ENCODE measurements at places on chromosomes 5 and 9. TPM values are rescaled to one million over a fixed set of nuclear protein-coding genes. Genes with fewer than 3 reads are reported as not detected.
A peak's percentile ranks its signal among the peaks of the same experiment; 100 is the strongest.

GRCh38 chr9:116701940-116702642 lies 15.0 kb downstream of the TRIM32 start:
- no peak for DNase-seq

- no peak for DNase-seq
These were observed 56.1 kb upstream of the MAST4 start for GRCh38 chr5:66540078-66540477.

GRCh38 chr5:167147879-167148278 lies 1143.6 kb upstream of the WWC1 start:
- no peak for DNase-seq

DNA sequence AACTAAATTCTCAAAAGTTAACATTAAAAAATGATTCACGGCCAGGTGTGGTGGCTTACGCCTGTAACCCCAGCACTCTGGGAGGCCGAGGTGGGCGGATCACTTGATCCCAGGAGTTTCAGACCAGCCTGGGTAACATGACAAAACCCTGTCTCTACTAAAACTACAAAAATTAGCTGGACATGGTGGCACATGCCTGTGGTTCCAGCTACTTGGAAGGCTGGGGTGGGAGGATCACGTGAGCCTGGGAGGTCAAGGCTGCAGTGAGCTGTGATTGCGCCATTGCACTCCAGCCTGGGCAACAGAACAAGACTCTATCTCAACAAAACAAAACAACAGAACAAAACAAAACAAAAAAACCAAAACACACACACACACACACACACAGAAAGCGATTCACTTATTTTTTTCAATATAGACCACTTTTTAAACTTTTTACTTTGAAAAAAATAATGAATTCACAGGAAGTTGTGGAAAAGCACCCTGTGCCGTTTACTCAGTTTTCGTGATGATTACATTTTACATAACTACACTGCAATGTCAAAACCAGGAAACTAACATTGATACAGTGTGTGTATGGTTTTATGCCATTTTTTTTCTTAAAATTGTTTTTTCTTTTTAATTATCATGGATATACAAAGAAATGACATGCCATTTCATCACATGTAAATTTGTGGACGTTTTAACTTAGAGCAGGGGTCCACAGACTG lies 73.7 kb downstream of the TENT4A start:
- no peak for DNase-seq

GRCh38 chr9:128713411-128713780 lies 10.5 kb downstream of the ZDHHC12 start:
- DNase-seq = no peak

DNA sequence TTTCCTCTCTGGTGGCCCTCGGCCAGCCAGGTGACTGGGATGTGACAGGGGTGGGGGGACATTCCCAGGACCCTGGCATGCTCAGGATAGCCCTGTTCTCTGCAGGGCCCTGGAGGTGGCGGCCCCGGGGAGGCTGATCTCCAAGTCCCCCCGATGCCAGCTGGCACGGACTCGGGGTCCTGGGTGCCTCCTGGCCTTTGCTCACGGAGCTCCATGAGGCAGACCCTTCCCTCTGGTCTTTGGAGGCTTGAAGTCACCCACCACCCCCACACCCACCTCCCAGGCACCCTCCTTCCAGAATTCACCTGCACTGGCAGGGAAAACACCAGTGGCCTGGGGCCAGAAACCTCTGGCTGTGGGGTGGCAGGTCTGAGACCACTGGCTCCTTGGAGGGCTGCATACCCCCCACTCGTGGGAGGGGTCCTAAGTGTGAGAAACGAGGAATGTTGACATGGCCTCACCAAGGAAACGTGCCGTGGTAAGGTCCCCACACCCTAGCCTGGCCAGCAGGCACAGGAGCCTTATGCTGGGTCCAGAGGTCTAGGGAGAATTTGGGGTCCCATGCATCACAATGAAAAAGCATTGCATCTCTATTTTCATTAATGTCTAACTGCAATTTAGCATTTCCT lies 130.8 kb upstream of the FAM120A start:
- no peak for DNase-seq

DNA sequence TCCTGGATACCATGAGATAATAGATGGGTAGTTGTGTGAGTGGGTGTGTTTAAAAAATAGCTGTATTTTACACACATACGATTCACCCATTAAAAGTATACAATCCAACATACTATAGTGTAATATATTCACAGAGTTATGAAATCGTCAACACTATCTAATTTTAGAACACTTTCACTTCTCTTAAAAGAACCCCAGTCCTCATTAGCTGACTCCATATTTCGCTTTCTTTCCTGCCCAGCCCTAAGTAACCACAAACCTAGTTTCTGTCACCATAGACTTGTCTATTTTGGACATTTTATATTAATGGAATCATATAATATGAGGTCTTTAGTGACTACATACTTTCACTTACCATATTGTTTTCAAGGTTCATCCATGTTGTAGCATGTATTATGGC lies 63.8 kb upstream of the S1PR3 start:
- DNase-seq = no peak

DNA sequence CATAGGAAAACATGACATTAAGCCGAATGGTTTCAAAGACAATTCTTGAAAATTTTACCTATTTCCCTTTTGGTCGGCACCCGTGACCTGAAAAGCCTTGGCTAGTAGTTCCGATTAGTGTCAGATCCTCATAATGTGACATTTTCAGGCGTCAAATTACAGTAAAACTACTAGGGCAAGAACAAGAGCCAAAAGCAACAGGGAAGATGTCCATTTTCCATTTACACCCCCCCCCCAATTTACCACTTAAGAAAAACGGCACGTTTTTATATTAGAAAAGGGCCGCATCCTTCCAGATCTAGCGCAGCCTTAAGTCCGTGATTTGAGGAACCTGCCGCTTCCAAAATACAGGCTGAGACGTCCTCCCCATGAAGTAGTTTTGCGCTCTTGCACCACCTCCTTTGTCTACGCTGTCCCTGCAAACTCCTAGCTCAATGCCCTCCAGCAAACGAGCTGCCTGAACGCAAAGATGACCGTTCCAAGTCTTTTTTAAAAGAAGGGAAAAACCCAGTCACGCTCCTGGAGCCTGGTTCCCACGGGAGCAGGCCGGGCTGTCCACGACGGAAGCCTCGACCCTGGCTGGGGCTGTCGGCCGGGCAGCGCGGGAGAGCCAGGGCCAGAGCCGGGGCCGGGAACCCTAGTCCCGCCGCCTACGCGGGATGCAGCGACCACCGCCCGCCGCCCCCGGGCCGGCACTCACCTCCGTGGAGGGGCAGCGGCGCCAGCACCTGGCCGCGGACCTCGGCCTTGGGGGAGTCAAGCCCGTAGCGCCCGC lies 616 bp downstream of the RNF130 start:
- peak; percentile 28 for DNase-seq

- no peak for DNase-seq
These were observed 576.1 kb downstream of the TLE4 start for GRCh38 chr9:80147866-80148265.

The ADAMTS12 gene
- not detected for total RNA-seq

The PRR16 gene
- total RNA-seq = 1.5 TPM

All from SK-MEL-5 (cell line).